NCI-H187 treated with DMSO at 0.1 percent for 48 hours (cell line): ENCODE measurements at places on chromosomes 1 and 21.

- DNase-seq = no peak
Observed at GRCh38 chr1:153698020-153698922, 19.8 kb downstream of the NPR1 start.

DNA sequence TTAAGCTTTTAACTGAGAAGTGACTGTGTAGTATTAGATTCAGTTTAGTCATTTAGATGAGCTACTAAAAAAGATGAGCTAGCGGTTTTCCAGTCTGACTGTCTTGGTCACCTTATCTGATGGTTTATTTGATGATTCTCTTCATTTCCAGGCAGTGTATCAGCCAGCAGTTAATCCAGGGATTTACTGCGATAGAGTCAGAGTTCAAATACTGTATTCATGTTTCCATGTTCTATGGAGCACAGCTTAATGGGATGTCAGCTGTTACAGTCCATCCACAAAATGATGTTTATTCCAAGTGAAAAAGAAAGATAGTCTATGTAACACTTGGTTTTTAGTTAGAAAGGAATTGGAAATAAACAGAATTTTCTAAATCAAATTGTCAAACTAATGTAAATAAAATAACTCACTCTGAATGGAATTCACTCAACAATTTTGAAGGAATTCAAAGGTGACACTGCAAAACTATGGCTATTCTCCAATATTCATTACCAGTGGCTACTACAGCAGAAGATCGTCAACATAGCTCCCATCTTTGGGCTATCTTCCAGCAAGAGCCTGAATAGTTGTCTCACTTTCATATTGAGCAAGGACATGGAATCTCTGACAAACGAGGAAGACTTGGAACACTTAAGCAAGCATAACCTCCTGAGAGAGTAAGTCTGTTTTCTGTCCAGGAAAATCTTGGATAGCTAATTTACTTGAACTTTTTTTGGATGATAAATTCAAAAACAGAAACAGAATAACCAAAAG, 54.6 kb upstream of the DPT start:
- DNase-seq = no peak

- no peak for DNase-seq
Observed at GRCh38 chr1:27879374-27880082, 7.2 kb downstream of the THEMIS2 start.

DNA sequence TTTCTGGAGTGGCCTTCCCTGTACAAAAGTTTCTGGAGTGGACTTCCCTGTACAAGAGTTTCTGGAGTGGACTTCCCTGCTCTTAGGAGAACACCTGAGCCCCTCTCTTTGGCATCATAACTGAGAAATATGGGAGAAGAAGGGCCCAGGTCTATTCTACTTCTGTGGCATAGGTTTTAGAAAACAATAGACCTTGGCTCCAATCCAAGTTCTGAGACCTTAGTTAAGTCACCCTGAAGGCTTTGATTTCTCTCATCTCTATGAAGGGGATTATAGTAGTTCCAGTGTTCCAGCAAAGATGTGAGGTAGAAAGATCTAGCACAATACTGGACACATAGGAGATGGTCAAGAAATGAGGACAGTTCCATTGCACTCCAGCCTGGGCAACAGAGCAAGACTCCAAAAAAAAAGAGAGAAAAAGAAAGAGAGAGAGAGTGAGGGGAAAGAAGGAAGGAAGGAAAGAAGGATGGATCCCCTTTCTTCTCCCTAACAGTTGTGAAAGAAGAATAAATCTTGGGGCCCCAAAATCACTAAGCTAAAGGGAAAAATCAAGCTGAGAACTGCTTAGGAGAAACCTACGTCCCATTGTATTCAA, 13.3 kb upstream of the EIF4G3 start:
- no peak for DNase-seq

DNA sequence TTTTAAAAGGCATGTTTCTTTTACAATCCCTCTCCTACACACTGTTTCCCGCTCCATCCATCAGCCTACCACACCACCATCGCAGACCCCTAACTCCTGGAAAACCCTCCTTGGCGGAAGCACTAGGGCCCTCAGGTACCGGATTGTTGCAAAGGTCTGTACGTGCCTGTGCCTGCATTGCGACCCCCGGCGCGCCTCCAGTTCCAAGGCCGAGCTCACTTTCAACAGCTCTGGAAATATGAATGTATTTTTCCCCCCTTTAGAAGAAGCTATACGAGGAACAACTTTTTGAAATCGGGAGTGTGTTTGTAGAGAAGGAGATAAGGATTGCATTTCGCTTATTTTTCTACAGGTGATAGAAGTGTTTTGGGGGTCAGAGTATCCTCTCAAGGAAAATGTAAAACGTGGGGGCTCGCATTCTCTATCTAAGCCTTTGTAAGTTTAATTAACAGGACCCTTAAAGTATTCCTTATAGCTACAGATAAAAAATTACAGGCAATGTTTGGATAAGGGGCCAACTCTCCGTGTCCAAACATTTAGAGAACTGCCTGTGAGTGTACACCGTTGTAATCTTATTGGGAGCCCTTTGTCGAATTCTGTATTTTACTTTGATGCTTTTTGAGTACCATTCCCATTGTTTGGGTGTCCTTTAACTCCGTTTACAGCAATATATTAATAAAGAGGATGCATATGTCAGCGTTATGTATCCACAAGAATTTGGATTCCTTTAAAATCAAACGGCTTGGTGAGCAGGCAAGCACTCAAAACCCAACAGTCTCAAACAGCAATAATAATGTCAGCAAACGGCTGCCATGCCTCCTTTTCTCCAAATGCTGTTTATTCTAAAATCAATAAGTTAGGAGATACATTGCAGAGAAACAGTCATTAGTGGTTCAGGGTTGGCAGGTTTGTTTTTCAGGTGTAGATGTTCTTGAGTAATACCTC, 5.9 kb downstream of the PRRX1 start:
- DNase-seq = no peak

DNA sequence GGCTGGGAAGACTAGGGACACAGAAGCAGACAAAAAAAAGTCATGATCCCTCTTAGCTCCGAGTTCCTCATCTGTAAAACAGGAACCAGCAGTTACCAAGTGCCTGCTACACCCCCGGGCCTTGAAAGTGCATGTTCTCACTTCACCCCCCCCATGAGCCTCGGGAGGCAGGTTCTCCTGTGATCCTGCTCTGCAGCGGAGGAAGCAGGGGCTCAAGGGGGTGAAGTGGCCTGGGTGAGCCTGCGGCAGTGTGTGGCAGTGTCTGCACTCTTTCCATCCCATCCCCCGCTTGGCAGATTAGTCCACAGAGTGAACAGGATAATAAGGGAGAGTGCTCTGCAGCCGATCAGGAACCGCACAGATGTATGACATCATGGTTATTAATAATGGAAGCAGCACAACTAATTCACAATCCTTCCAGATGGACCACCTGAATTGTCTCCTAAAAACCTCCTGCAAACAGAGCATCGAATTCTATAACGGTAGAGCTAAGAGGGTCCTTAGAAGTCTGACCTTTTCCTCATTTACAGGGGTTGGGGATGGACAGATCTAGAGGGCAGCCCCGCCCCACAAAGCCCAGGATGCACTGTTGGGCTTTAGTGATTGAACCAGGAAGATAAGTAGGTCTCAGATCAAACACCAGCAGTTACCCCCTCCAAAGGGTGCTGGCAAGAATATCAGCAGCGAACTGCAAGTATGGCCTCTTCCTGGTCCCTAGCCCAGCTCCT, 174.1 kb upstream of the EDN2 start:
- no peak for DNase-seq

GRCh38 chr1:32701421-32701911, 1.1 kb downstream of the SYNC start:
- DNase-seq = no peak

- DNase-seq = no peak
Observed at GRCh38 chr1:180155182-180155682, 563 bp downstream of the QSOX1 start.

GRCh38 chr1:172477216-172477615, 33.3 kb upstream of the PIGC start:
- no peak for DNase-seq

- DNase-seq = no peak
Observed at GRCh38 chr1:65148548-65149350, 746 bp downstream of the AK4 start.

DNA sequence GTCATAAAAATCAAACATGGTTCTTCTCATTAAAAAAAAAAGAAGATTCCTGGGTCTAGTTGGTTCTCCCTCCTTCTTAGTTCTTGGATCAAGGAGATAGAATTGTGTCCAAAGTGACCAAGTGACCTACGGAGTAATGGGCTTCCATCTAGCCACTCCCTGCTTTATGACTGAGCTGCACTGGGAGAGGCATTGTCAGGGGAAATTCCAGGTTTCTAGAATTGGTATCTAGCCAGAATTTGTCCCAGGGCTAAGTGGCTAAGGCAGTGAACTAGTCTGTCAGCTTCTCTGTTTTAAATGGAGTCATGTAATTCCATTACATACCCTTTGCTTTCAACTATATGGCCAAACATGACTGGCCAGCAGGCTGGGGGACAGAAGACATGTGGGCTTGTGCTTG, 40.1 kb upstream of the ERG start:
- no peak for DNase-seq
